ENCODE measurements at places on chromosomes 13 and 19.

DNA sequence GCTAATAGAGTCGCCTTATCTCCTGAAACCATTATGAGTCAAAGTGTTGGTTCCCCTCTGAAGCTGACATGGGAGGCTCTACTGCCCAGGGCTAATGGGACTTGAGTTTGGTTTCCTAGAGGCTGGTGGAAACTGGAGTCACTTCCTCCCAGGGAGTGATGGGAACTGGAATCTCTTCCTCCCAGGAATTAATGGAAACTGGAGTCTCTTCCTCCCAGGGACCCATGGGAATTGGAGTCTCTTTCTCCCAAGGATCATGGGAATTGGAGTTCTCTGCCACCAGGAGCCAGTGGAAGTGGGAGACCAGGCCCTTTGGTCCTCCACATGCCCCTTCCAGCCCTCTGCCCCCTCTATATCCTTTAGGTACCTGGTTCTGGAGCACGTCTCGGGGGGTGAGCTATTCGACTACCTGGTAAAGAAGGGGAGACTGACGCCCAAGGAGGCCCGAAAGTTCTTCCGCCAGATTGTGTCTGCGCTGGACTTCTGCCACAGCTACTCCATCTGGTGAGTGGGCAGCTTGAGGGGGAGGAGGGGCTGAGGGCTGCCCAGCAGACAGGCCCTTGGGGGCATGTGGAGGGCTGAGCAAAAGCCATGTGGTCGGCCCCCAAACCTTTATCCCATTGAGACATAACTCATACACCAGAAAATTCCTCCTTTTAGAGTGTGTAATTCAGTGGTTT, 5.5 kb downstream of the BRSK1 start:
- no peak for DNase-seq

GRCh38 chr13:27379694-27380641, 44.5 kb upstream of the GTF3A start:
- peak; percentile 87 for DNase-seq

DNA sequence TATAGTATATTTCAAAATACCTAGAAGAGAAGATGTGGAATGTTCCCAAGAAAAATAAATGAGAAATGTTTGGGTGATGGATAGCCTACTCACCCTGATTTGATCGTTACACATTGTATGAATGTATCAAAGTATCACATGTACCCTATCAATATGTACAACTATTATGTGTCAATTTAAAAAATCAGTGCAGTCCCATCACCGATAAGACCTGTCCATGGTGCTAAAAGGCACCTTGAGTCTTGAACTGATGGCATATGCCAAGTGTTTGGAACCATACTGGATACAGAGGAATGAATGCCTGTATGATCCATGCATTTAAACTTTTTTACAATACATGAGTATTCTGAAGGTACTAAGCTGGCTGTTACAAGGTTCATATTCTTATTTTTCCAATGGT, 50.2 kb upstream of the ZNF835 start:
- no peak for DNase-seq

DNA sequence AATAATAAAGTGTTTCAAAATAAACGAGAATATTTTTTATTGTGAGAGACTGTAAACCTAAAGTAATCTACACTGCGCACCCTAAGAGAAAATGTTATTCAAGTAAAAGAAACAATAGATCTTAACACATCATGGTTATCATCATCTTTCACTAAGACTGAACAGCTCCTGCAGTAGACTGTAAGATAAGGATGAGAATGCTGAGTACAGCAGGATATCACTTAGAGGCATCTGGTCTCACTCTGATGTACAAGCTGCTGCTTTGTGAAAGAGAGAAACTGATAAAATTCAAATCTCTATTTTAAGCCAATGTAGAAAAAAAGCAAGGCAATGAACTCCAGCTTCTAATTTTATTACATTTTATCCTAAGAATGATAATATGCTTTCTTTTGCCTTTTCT, 261.7 kb upstream of the HTR2A start:
- no peak for DNase-seq

DNA sequence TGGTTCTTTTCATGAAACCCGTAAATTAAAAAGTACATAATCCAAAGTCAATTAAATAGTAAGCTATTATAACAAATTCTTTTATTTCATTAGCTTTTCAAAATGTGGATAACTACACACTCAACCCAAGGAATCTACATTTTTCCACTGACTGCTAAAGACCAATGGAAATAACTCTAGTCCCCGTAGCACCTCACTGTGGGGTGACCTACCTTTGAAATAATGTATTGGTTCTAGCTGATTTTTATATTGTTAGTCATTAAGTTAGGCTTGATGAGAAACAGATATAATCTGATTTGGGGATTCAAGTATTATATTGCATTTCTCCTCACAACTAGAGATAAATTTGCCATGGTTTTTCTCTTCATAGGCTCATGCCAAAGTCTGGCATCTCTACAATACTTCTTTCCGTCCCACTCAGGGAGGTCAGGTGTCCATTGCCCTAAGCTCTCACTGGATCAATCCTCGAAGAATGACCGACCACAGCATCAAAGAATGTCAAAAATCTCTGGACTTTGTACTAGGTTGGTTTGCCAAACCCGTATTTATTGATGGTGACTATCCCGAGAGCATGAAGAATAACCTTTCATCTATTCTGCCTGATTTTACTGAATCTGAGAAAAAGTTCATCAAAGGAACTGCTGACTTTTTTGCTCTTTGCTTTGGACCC, 37.3 kb downstream of the KL start:
- no peak for DNase-seq

DNA sequence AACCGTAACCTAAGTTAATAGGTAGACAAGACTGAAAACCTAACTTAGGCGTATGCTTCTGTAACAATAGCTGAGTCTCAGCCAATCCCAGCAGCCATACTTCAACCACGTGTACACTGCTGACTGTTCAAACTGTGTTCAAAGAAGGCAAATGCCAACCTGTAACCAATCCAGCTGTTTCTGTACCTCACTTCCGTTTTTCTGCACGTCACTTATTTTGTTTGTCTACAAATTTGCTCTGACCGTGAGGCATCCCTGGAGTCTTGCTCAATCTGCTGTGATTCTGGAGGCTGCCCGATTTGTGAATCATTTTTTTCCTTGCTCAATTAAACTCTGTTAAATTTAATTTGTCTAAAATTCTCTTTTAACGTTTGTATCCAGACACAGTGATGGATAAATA, 59.2 kb downstream of the EDNRB start:
- DNase-seq, result no peak

DNA sequence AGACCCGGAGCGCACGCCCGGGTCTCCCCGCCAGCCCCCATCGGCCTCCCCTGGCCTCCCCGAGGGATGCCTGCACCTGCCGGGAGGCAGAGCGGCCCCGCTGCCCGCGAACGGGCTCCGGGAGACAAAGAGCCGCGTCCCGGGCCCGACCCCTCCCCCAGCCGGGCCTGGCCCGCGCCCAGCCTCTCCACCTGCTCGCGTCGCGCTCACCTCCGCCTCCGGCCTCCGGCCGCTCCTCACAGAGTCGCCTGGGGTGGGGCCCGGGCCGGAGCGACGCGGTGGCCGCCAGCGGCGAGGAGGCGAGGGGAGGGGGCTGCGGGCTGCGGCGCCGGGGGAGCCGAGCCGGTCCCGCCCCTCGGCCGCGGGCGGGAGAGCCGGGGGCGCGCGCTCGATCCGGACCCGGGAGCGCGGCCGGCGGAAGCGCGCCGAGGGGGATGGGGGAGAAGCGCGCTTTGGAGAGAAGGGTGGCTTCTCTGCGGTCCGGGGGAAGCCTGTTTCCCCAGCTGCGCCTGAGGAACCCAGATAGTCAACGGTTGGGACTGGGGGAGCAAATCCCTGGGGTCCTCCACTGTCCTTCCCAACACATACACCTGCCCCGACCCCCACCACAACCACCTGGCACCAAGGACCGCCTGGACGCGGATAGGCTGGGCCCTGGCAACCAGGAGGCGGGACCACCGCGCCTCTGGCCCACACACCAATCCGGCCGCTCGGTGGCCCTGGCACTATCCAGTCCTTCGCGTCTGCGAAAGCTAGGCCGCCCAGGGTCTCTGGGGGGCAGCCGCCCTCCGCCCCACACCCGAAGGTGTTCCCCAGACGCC, at the start of gene PRR36:
PRR36 (minus strand) TSS at position 315 of the 821 bp plus-strand sequence. CDS start 701 bp downstream, outside the sequence.
- peak; percentile 59 for DNase-seq

DNA sequence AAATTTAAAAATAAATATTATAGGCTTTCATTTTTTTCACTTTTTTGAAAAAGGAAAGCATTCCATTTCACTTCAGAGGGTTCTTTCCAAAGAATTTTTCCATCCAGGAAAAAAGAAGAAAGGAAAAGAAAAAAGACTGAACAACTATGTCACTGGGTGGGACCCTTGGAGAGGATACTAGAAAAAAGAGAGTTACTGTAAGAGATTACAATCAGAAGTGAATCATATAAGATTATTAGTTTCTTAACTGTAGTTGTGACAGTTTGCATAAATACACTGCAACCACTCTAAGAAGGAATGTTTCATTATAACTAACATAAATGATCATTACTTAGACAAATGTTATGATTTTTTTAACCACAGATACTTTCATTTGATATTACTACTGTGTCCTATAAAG, 87.8 kb downstream of the KLF12 start:
- DNase-seq, result no peak

GRCh38 chr19:38691938-38692457, 44.5 kb downstream of the ACTN4 start:
- DNase-seq, result no peak

DNA sequence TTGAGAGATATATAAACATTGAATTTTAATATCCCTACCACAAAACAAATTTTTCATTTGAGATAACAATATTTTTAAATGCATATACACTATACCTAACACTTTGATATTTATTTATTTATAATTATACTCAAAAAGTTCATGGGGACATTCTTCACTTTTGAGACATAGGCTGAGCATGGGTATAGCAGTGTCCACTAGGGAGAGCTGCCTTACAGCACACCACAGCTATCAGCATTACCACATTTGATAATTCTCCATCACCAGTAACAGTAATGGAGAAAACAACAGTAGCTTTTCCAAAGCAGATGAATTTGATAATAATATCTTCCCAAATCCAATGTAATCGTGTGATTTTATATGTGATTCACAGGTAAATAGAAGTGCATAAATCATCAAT, 626.1 kb downstream of the DACH1 start:
- peak; percentile 32 for DNase-seq

DNA sequence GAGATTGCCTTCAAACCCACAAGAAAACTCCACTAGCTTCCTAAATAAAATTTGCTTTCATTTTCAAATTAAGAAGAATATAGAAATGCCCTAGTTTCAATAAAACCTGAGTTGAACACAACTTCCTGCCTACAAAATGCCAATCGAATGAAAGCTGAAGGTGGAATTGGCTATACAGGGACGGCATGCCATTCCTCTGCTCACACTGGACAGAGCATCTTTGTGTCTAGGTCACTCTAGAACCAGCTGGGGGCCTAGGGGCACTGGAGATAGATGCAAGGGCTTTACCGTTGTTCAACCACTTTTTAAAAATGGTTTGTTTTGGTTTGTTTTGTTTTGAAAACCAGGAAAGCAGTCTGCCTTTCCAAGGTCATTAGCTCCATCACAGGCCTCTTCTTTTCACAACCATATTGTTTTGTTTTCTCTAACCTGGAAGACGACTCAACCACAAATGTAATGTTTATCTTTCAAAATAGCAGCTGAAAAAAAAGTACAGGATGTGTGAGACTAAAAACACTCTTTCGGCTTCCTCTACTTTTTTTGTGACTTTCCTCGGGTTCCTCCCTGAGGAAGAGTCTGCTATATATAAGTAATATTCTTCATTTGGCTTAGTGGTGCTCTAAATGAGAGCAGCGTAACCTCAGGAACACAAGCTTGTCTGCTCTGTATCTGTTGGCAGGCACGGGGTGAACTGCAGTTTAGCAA, 11.9 kb upstream of the ITM2B start:
- DNase-seq, result no peak

DNA sequence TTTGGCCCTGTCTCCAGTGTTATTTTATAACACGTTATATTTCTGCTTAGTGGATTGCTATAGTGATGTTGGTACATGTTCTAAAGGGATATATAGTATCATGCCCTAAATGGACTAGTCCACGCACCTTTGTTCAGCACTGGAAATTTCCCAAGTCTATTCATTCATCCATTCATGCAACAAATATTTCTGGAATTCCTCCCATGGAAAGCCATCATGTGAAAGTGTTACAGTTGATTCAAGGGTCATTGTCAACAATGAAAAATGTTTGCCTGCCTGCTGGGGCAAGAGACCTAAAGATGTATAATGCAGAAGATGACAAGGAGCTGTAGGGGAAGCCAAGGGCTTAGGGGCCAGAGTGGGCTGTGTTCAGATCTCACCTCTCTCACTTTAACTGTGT, 10.8 kb upstream of the HSPH1 start:
- peak; percentile 17 for DNase-seq

DNA sequence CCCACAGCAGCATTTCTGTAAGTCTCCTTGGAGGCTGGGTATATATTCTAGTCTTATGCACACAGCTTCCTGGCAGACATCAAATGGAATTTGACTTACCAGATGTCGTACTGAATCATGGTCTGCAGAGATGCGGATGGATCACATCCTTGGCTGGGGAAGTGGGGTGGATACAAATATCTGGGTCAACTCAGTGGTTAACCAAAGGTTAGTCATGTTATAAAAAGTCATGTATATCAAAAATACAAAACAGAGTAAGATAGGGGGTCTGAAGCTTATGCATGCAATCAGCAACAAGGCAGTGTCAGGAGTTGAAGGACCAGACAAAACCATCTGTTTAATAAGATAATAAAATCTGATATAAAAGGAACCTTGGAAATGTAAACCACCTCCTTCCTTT, 61.9 kb downstream of the WASF3 start:
- no peak for DNase-seq

DNA sequence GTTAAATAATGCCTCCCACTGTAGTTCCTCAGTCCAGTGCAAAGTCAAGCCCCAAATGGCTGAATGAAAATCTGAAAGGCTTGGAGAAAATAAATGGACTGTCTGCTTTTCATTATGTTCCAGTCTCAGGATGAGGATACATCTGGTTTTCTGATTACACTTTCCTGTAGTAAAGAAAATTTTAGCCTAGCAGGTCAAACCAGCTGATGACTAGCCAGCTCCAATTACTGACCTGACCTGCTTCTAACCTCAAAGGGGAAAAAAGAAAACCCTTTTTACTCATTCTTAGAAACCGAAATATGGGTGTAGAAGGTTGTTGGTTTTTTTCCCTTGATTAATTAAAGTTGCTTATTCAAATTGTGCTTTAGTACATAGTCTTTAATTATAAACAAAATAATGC, 418.4 kb downstream of the EFNB2 start:
- DNase-seq, result no peak

GRCh38 chr13:62251734-62252133, 836.1 kb upstream of the PCDH20 start:
- no peak for DNase-seq

DNA sequence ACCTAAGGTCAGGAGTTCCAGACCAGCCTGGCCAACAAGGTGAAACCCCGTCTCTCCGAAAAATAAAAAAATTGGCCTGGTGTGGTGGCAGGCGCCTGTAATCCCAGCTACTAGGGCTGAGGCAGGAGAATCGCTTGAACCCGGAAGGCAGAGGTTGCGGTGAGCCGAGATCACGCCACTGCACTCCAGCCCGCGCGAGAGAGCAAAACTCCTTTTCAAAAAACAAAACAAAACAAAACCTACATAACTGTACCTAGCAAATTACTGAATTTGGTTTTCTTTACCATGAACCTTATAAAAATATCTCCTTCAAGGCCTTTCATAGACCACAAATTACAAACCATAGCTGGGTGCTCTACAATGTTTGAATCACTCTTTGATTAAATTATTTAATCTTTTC, 760 bp downstream of the ZNF91 start:
- DNase-seq, result peak; percentile 59

GRCh38 chr19:16258440-16258903, 60.8 kb downstream of the AP1M1 start:
- no peak for DNase-seq
